ENCODE measurements at places on chromosomes 4 and X. TPM values are rescaled to one million over a fixed set of nuclear protein-coding genes. Genes with fewer than 3 reads are reported as not detected.

SLITRK2 gene
- total RNA-seq: 0.30 TPM

SHROOM4 gene
- 10.5 TPM for total RNA-seq

CXorf66 gene
- total RNA-seq: not detected

ESX1 gene
- not detected for total RNA-seq

HSFX3 gene
- 0.25 TPM for total RNA-seq

C1GALT1C1 gene
- 19.7 TPM for total RNA-seq
